Kidney (tissue), 22 donors: ENCODE measurements at places on chromosomes 2 and 18.

DNA sequence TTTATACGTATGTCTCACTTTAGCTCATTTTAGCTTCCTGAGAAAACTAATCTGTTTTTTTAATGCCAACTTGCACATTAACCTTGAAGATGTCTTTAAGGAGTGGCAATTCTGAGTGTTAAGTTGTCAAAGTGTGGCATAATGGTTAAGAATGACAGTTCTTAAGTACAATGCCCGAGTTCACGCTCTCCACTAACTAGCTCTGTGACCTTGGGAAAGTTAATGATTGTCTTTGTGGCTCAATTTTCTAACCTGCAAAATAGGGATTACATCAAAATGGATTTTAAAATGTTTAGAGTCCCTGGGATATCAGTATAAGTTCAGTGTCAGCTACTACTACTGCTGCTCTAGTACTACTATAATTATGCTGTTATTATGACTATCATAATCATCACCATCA is 409.7 kb downstream of the SOCS6 start:
- no peak for DNase-seq

DNA sequence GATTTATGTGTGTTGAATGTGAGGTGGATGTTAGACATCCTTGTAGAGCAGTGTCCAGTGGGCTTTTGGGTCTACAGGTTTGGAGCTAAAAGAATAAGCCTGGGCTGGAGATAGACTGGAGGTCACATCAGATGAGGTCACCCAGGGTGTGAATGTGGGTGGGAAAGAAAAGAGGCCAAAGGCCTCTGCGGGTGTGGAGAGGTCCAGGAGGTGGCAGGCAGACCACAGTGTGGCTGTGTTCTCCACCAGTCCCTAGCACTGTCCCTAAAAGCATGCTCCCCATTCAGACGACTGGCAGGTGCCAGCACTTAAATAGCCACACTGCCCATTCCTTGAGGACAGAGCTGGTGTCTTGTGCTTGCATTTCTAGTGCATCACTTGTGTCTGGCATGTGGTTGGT is 4.1 kb downstream of the ATG4B start:
- DNase-seq = no peak

DNA sequence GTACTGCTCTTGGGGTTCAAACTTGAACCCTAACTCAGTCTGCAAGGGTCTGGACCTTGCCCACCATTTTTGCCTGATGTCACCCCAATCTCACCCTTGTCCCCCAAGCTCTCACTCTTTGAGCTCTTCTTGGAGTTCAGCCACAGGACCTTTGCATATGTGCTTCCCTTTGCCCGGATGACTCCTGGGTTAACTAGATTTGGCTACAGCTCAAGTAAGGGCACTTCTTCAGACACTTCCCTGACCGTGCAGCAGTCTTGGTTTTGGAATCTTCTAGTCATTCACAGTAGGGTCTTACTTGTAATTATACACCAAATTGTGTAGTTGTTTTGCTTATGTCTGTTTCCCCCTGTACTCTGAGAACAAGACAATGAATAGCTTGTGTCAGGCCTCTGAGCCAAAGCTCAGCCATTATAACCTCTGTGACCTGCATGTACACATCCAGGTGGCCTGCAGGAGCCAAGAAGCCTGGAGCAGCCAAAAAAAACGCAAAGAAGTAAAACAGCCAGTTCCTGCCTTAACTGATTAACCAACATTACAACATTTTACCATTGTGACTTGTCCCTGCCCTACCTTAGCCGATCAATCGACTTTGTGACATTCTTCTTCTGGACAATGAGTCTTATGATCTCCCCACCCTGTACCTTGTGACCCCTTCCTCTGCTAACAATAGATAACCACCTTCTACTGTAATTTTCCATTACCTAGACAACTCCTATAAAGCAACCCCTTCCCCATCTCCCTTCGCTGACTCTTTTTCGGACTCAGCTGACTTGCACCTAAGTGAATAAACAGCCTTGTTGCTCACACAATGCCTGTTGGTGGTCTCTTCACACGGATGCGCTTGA is 1.0 kb upstream of the MOGAT1 start:
- no peak for DNase-seq

DNA sequence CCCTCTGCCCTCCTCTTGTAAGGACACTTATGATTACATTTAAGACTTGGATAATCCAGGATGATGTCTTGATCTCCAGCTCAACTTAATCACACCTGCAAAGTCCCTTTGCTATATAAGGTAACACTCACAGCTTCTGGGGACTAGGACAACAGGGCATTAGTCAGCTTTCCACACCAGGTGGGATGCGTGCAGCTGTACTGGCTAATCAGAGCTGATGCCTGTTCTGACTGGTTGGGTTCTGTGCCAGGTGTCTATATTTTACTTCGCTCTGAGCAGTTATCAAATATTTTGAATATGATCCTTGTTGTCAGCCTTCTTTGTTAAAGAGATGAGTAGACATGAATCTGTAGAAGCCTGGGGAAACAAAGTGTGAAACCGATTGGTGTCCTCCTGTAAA is 115.5 kb upstream of the ATP8B1 start:
- DNase-seq = no peak
